Hematopoietic multipotent progenitor cell treated with erythropoietin and hydrocortisone succinate and interleukin-3 and kit ligand, for 6 days (in vitro differentiated cells): ENCODE measurements at places on chromosomes 13 and 19.

DNA sequence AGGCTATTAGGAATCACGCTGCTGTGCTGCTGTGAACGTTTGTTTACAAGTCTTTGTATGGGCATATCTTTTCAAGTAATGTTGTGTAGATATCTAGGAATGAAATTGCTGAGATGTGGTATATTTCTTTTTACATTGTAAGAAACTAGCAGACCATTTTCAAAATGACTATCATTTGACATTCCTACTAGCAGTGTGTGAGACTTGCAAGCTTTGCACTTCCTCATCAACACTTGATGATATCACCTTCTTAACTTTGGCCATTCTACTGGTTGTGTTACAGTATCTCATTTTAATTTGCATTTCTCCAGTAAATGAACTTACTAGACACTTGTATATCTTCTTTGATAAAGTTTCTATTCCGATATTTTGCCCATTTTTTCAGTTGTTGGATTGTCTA lies 12.1 kb downstream of the METTL21C start:
- DNase-seq = no peak

GRCh38 chr19:38619361-38620174 lies 580 bp downstream of the EIF3K start:
- DNase-seq = no peak

- no peak for DNase-seq
Observed at GRCh38 chr13:34038541-34039068, 220.7 kb downstream of the RFC3 start.

GRCh38 chr13:45410001-45410400 lies 8.2 kb downstream of the SLC25A30 start:
- no peak for DNase-seq

- no peak for DNase-seq
Observed at GRCh38 chr19:41699968-41700323, 8.5 kb upstream of the CEACAM5 start.

- no peak for DNase-seq
Observed at GRCh38 chr19:18046059-18046718, 38.2 kb downstream of the ARRDC2 start.

- DNase-seq = no peak
Observed at GRCh38 chr19:45477713-45478453, 10.1 kb downstream of the FOSB start.

- no peak for DNase-seq
Observed at GRCh38 chr13:97570442-97570841, 136.5 kb downstream of the RAP2A start.

- no peak for DNase-seq
Observed at GRCh38 chr13:52969373-52969772, 59.2 kb upstream of the OLFM4 start.

DNA sequence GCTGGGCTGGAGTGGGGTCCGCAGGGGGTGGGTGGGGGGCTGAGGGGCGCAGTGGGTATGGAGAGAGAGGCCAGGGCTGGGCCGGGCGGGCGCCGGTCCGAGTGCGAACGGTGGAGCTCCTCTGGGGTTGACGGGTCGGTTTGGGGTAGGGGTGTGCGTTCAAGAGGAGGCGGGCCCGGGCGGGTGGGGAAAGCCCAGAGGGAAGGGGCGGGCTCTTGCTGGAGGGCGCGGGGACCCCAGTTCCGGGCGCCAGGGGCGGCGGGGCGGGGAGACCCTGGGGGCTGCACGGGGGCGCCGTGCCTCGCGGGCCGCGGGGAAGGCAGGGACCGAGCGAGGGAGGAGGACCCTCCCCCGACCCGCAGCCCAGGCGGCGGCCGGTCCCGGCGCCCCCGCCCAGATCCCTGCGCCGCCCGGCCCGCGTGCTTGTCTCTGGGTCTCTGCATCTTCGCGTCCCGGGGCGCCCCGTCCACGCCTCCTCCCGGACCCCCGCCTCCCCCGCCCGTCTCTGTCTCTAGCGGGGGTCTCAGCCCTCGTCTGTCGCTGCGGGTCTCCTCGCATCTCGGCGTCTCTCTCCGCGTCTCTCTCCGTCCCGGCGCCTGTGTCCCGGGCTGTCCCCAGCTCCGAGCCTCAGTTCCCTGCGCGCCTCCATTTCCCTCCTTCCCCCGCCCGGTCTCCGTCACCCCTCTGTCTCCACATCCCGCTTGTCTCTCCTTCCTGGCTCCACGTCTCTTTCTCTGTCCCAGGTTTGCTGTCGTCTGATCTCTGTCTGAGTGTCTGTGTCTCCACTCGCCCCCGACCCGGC lies 8.3 kb upstream of the SHISA7 start:
- DNase-seq = peak; percentile 42

- no peak for DNase-seq
Observed at GRCh38 chr13:47112903-47113299, 216.0 kb upstream of the HTR2A start.

GRCh38 chr19:34556488-34556887 lies 74.9 kb downstream of the WTIP start:
- peak; percentile 39 for DNase-seq

DNA sequence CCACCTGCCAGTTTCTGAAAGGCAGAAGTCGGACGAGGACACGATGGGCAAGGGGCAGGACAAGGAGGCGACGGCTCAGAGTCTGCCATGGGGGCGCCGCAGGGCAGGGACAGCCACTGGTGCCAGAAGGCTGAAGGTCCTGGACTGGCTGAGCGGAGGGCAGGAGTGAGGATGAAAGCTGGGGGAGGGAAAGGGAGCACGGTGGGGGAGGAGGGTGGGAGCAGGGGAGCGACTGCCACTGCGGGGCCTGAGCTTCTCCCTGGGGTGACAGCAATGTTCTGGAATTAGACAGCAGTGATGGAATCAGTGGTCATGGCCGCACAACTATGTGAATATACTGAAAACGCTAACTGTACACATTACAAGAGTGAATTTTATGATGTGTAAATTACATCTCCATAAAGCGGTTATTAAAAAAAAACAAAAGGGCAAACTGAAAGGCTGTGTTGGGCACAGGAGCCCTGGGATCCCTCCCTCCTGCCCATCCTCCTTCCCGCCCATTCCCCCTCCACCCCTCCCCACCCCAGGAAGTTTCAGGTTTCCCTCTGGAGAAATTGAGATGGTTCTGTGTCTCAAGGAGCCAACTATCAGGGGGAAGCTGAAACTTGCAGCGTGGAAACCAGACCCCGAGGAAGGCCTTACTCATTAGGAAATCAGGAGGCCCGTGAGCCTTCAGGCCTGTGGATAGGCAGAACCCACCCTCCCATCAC lies 15.9 kb downstream of the MLLT1 start:
- no peak for DNase-seq

DNA sequence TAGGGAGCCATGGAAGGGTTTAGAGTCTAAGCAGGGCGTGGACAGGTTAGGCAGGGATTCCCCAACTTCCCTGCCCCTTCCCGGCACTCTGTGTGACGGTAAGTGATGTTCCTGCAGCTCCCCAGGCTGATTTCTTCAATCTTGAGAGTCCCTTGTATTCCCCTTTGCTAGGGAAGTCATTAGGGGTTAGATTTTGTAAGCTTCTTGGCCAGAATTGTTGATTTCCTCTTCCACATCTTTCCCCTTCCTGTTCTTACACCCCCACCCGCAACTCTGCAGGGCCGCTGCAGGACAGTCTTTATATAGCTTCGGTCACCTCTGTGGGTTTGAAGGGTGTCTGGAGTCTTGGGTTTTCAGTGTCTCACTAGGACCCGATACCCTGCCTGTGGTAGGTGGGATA lies 10.6 kb upstream of the ADGRE1 start:
- no peak for DNase-seq

DNA sequence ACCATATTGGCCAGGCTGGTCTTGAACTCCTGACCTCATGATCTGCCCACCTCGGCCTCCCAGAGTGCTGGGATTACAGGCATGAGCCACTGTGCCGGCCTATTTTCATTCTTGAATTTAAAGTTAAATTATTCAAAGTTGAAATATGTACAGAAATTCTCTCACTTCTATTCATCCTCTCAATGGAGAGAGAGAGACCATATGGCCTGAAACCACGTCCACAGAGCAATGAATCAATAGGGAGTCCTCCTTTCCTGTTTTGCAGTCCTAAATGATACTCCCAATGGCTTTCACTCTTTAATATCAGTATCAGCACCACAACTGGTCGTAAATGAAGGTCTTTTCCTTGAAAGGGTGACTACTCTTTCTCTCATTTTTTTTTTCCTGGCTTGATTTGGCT lies 30.5 kb upstream of the KCTD4 start:
- no peak for DNase-seq

DNA sequence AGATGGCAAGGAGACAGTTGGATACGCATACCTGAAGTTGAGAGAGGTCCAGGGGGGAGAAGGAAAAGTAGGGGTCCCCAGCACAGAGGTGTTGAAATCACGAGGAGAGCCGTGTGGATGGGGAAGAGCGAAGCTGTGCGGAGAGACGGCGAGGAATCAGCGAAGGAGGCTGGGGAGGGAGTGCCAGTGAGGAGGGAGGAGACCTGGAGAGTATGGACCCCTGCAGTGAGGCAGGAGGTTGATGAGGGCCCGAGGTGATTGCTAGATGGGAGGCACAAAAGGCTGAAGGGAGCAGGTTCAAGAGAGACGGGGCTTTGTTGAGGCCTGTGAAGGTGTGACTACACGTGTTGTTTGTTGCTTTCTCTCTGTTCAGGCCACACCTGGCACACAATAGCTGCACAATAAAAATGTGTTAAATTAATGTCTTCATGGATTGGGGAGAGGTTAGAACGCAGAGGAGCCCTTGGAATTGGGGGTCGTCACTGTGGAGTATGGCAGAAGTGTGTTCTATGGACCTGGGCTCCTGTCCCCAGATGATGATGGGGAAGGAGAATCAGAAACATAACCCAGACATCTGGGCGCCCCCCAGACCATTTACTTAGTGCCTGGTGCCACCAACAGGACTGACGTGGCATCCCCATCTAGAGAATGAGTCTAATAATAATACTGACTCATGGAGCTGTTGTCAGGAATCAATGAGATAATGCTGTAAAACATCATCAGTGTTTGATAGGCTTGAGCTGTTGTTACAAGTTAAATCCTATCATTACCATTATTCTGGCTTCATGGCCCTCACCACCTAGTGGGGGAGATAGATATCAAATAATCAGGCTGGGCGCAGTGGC lies 137.5 kb downstream of the SIPA1L3 start:
- DNase-seq = peak; percentile 32

DNA sequence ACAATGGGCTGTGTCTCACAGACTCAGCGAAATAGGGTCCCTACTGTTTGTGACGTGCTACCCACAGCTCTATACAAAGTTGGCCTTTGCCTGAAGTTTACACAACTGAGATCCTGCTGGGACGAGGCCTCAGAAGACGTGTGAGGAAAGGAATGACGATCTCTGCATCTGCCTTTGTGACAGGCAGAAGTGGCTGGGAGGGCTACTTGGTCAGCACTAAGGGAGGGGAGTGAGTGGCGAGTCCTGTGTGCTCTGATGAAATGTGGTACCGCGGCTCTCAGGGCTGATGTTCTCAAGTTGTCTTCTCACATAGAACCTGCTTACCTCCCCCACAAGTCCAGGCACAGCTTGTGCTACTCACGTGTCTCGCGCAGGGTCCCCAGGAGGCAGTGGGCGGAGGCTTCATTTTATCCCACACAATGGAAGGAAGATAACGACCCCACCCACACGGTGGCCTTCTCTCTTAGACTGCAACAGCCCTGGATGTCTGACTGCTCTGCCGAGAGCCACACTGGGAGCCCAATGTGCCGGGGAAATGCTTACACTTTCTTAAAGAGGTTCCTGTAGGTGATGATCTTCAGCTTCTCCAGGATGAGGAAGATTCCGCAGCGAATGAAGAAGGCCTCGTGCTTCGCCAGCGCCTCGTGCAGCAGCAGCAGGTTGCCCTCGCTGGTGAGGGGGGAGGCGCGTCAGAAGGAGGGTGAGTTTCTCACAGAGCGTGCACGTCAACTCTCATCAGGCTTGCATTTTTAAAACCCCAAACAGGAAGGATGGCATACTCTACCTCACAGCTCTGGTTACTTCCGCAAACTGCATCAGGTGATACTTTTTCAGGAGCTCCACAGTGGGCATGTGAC lies 21.2 kb downstream of the PROZ start:
- peak; percentile 82 for DNase-seq

DNA sequence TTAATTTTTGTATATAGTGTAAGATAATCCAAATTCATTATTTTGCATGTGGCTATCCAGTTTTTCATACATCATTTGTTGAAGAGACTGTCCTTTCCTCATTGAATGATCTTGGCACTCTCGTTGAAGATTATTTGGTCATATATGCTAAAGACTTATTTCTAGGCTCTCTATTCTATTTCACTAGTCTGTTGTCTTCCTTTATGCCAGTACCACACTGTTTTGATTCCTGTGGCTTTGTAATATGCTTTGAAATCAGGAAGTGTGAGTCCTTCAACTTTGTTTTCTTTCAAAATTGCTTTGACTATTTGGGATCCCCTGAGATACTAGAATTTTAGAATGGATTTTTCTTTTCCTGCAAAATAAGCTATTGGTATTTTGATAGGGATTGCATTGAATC lies 24.5 kb downstream of the FNDC3A start:
- no peak for DNase-seq

- DNase-seq = no peak
Observed at GRCh38 chr13:80199585-80200292, 141.2 kb downstream of the SPRY2 start.

GRCh38 chr13:113783200-113783881 lies 24.3 kb downstream of the TMEM255B start:
- no peak for DNase-seq

GRCh38 chr13:29081036-29081435 lies 260.9 kb downstream of the MTUS2 start:
- peak; percentile 11 for DNase-seq

- no peak for DNase-seq
Observed at GRCh38 chr19:49975051-49975450, 14.1 kb upstream of the SIGLEC11 start.

GRCh38 chr13:108597943-108598342 lies 31.5 kb upstream of the MYO16 start:
- DNase-seq = no peak

- peak; percentile 96 for DNase-seq
Observed at GRCh38 chr19:49570138-49570856, 10.1 kb downstream of the NOSIP start.

DNA sequence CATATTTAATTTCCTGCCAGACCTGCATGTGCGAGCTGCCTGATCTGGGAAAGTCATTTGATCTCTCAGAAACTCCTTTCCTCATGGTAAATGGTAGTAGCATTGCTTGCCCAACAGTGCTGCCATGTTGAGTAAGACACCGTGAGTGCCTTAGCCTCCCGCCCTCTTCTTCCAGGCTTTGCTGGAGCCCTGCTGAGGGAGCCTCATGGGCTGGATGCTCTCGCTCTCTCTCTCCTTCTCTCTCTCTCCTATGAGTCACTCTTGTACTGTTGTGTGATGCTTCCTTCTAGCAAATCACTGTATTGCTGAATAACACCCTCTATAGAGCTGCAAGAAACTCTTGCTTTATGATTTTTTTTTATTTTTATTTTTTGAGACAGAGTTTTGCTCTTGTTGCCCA lies 365.5 kb downstream of the UQCRFS1 start:
- no peak for DNase-seq

DNA sequence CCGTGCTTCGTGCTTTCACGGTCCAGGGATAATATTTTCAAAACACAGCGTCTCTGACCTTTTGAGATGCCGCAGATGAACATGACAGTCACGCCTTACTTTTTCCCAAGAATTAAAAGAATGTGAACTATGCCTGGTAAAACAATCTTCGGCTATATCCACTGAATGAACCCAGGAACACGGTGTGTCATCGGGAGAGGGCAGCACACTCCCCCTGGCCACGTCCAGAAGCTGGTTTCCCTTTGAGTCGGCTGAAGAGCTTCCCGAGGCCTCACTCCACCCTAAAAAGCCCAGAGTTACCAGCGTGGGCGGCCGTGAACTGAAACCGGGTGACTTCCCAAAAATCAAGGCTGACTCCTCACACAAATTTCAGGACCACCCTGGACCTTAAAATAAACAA lies 22.9 kb upstream of the SHISA2 start:
- no peak for DNase-seq

GRCh38 chr19:29277102-29277501 lies 64.2 kb upstream of the UQCRFS1 start:
- DNase-seq = peak; percentile 12

- DNase-seq = no peak
Observed at GRCh38 chr19:35811317-35812219, 1.1 kb downstream of the PRODH2 start.
